Skin of body (tissue), 3 donors: ENCODE measurements at places on chromosomes 1 and 21. TPM values are rescaled to one million over a fixed set of nuclear protein-coding genes. Genes with fewer than 3 reads are reported as not detected.

CASQ2 gene
- total RNA-seq: 67.2 TPM

TPR gene
- 87.7 TPM for total RNA-seq

GRCh38 chr1:161531986-161532643 lies 7.8 kb downstream of the HSPA6 start:
- no peak for DNase-seq

TOR1AIP2 gene
- total RNA-seq: 51.6 TPM

DNA sequence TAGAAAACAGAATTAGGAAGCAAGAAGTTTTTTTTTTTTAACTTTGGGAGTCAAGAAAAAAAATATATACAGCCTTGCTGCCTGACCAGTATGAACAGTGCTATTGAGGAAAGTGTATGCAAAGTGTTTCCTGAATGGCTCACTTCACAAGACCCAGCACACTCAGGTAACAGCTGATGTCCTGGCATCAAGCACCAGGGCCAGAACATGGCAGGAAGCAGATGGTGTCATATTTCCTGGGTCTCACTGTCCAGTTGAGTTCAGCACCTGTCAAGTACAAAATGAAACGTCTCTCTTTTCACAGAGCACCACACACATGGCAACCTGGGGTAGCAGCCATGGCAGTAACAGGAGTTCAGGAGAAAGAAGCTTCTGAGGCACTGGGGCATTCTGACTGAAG lies 372.3 kb downstream of the TTLL7 start:
- DNase-seq: no peak
